ENCODE measurements at places on chromosomes 1 and 21. TPM values are rescaled to one million over a fixed set of nuclear protein-coding genes. Genes with fewer than 3 reads are reported as not detected.
A peak's percentile ranks its signal among the peaks of the same experiment; 100 is the strongest.

GRCh38 chr1:152159144-152159543 is at the start of gene RPTN:
Gene RPTN (minus strand): TSS chr1:152159228. CDS start chr1:152157889, 1,339 bp downstream.
- no peak within 1 kb of the TSS for H3K4me3 ChIP-seq
- no peak for DNase-seq
- peaks cover 1% of the 10 kb centered on the region for H3K4me1 ChIP-seq
- H3K36me3 ChIP-seq = no peaks in the 10 kb centered on the region

- H3K4me1 ChIP-seq = no peaks in the 10 kb centered on the region
- no peaks in the 10 kb centered on the region for H3K27me3 ChIP-seq
- H3K36me3 ChIP-seq = no peaks in the 10 kb centered on the region
- no peak overlapping the region for H3K4me3 ChIP-seq
- DNase-seq = no peak
- H3K27ac ChIP-seq = no peak overlapping the region
Observed at GRCh38 chr1:171913385-171913784, 72.1 kb downstream of the DNM3 start.

Gene SV2A
- total RNA-seq = 3.0 TPM

Gene BMP8B
- 0.41 TPM for total RNA-seq

DNA sequence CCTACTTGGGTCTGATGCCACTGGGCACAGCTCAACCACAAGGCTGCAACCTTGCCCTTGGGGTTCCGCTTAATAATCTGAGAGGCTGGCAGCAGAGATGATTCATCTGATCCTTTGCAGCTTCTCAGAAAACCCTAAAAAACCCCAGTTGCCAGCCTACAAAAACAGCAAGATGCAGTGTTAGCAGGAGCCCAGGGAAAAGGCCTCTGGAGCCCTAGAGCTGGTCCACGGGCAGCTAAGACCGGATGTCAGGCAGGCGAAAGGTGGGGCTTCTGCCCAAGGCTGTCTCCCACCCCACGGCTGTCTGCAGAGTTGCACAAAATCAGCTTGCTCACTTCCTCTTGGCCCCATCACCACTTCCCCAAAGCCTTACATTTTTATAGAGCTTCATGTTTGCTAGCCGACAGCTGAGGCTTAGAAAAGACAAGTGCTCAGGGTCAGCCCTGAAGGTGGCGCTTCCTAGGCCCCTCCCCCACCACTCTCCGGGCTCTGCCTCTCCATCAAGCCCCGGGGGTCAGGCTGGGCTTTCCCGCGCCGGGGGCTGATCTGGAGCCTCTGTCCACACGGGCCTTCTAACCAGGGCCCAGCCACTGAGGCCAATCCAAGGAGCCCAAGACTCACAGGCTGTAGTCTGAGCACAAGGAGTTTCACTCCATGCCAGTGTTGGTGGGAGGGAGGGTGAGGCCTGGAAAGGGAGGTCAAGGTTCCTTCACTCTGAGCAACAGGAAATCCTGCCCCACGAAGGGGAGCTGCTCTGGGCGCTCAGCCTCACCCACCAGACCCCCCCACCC is 4.2 kb upstream of the ADORA3 start:
- H3K4me1 ChIP-seq = peaks cover 52% of the 10 kb centered on the region
- H3K4me3 ChIP-seq = peak overlapping the region; percentile 83
- peak; percentile 50 for DNase-seq
- no peaks in the 10 kb centered on the region for H3K36me3 ChIP-seq
- H3K27me3 ChIP-seq = no peaks in the 10 kb centered on the region

DNA sequence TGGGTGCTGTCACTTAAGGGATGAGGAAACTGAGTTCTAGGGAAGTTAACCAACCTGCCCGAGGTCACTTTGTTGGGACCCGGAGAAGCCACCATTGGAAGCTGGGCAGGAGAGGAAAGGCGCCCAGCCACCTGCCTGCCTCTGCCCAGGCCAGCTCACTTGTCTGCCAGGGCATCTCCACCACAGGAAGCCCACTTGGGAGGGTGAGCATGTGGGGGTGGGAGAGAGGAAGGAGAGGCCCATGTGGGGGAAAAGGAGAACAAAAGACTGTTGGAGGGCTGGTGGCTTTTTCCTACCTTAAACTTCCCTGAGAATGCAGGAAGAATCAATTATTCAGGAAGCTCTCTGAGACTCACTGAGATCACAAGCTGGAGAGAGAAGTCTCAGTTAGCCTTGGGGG is 43.8 kb upstream of the SELENON start:
- DNase-seq = no peak
- no peaks in the 10 kb centered on the region for H3K36me3 ChIP-seq
- H3K27me3 ChIP-seq = no peaks in the 10 kb centered on the region
- H3K4me1 ChIP-seq = peaks cover 72% of the 10 kb centered on the region

Data from naive thymus-derived CD8-positive, alpha-beta T cell (primary cell).